ENCODE measurements at places on chromosomes 6 and 20.

DNA sequence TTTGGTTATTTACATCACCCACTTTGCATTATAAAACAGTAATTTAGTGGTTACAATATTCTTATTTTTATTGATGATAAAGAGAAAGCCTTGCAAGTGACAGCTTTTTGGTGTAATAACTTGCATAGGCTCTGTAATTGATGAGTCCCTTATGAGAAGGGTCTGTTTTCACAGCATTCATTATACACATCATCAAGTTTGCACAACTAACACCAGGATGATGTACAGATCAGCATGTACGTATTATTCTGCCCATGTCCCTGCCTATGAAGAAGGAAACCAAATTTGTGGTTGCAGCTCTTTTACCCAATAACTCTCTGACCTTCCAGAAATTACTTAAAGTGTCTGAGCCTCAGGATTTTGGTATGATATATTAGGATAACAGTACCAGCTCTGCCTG, 59.2 kb downstream of the CLVS2 start:
- DNase-seq, result no peak

DNA sequence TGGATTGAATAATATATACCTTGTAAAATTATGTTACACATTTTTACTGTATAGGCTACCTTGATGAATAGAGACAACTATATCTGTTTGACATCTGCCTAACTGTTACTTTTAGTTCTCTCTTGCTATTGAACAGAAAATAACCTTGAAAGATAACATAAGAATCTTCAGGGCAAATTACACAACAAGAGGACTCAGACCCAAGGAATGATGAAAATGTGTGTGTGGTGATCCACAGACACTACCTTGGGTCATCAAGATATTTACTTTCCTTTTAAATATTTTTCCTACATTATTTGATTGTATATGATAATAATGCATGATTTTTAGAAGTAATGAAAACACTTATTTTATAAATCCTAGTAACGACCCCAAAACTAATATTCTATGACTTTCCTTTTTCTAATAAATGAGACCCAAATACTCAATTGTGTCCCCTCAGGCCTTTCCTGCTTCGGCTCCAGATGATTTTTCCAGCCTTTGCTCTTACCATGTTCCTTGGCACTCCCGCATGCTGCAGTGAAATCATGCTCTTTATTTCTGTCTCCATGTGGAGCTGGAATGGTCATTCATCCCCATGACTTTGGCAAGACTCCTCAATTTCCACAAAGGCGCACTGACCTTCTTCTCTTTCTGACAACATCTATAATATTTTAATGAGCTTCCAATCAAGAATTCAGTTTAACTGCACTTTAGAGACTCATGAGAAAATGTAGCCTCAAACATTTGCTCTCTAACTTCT, 187.6 kb downstream of the EPM2A start:
- no peak for DNase-seq

DNA sequence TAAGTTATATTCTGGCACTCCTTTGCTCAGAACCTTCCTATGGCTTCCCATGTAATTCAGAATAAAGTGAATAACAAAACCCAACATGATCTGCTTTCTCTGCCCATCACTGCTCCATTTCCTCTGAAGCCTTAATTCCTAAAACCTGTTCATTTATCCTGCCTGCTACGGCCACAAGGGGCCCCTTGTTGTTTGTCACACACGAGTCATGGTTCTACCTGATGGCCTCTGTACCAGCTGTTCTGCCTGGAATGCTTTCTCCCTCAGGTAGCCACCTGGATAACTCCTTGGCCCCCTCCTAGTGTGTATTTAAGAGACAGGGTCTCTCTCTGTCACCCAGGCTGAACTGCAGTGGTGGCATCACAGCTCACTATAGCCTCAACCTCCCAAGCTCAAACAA, 26.8 kb downstream of the ERGIC3 start:
- DNase-seq, result no peak

DNA sequence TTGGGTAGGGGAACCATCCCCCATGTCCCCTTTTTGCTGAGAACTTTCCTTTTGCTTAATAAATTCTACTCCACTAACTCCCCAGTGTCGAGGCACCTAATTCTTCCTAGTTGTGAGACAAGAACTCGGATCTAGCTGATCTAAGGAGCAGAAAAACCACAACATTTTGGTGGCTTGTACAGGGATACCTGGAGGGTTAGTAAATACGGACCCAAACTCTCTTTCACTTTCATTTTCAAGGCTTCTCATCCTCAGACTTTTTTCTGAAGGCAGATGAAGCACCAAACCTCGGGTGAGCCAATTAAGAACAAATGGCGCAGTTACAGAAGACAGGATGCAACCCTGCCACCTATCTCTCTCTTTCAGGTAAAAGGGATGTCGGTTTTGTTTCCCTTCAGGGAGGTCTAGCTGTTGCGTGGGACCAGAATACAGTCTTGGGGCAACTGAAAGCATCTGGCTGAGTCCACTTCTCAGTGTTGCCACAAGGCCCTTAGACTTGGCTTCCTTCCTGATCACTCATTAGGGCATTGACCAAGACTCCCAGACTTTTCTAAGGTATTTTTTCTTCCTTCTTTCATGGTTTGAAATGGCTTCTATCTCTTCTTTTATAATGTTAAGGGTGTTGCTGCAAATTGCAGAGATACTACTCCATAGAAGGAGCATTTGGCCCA, 11.1 kb upstream of the HTR1B start:
- no peak for DNase-seq

DNA sequence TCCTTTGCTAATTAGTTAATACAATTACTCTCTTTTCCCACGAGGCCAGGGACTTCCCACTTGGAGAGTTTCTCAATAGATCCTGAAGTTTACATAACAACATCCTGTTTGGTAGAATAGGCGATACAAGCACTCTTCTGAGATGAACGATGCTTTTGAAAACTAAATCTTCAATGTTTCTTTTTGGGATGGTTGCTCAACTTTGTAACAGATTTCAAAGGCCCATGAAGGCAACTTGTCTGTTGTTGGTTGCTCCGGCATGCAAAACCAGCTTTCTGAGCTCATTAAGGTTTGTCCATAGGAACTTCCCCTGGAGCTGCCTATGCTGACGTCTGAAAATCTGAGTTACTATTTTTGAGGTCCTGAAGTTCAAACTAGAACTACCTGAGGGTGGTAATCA, 25.9 kb upstream of the ROS1 start:
- DNase-seq, result no peak

GRCh38 chr6:117449549-117450439, 24.1 kb upstream of the ROS1 start:
- DNase-seq, result peak; percentile 19

DNA sequence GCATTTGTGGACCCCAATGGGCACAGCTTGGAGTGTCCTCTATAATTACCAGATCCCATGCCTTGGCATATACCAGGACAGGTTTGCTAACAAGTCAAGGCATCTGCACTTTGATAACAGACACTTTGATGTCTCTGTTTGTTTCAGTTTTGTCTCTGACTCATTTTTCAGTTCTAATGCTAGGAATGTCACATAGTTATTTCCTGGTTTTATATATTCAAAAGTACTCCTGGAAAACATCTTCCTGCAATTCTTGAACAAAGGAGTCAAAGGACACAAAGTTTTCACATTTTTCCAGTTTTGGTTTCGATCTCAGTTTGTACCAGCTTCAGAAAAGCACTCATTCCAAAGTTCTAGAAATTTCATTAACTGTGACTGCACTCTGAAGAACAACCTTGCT, 188.1 kb downstream of the FOXC1 start:
- DNase-seq, result no peak

DNA sequence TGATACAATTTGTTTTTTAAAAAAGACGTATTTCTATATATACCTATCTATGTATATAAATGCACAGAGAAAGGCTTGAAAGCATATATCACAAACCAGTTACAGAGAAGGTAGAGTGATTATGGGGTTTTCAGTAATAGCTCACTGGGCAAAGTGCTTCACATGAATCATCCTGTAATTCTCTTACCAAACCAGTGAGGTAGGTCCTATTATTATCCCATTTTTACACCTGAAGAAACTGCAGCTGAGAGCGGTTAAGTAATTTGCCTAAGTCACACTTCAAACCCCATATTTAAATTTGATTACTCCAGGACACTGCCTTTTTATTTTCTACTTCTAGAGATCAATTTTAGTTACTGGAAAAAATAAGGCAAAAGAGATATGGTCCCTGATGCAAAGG, 4.4 kb downstream of the GSS start:
- no peak for DNase-seq

GRCh38 chr20:1332749-1333300, 3.9 kb upstream of the SDCBP2 start:
- no peak for DNase-seq

GRCh38 chr20:45629496-45630100, at the start of gene WFDC10A:
Gene WFDC10A, plus strand, starts transcription at chr20:45629739. Its CDS starts 75 bp downstream, at chr20:45629814.
- no peak for DNase-seq

- no peak for DNase-seq
These were observed 126.2 kb downstream of the IMPG1 start for GRCh38 chr6:75946146-75946831.

DNA sequence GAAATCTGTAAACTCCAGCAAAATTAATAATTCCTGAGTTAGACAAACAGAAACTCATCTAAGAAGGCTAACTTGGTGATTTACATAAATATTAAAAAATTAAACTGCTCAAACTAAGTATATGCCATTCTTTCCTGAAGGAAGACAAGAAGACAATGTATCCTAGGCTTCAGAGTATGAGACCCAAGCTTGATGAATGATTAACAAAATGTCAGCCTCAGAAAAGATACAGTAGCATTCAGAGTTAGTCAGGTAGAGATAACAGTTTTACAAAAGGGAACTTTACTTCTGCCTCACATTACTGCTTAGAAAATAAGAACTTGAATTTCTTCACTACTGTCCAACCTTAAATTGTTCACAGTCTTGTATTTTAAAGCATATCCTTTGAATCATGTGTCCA, 12.0 kb downstream of the CSNK2A1 start:
- DNase-seq, result no peak

DNA sequence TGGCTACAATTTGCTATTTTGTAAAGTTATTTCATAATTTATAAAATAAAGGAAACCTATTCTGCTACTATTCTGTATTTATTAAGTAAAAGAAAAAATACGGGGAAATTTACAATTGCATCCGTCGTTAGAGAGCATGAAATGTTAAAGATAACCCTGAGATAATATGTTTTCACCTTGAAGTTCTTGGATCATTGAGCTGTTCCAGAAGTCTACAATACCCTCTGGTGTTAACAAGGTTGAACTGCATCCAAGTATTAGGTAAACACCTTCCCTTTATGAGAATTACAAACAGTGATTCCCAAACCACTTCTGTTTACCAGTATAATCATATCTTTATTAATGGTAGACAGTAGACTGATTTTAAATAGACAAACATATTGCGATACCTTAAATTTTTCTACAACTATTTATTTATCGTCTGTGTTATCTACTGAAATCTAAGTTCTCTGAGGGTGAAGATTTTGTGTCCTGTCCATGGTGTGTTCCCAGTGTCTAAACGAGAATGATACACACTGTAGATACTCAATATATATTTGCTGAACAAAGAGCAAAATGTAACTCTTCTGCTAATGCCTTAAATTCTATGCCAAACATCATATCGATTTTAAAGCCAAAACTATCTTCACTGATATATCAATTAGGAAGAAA, 28.2 kb downstream of the TBC1D32 start:
- no peak for DNase-seq

GRCh38 chr20:6142348-6142993, 19.6 kb upstream of the FERMT1 start:
- DNase-seq, result peak; percentile 14

DNA sequence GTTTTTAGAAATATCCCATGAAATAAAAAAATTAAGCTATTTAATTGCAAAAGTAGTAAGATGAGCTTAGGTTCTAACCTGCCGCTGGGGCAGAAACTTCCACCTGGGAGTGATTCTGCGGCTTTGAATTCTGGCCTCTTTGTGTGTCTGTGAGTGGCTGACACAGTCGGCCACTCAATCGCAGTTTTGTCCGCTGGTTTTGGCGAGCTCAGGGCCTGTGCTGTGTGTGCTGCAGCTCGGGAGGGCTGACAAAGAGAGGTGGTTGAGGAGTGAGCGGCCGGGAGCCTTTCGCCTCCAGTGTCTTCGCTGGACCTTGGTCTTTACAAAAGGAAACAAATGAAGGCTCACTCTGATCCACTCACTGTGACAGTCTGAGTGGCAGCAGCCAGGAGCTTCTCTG, 128.4 kb downstream of the TIAM2 start:
- DNase-seq, result no peak

DNA sequence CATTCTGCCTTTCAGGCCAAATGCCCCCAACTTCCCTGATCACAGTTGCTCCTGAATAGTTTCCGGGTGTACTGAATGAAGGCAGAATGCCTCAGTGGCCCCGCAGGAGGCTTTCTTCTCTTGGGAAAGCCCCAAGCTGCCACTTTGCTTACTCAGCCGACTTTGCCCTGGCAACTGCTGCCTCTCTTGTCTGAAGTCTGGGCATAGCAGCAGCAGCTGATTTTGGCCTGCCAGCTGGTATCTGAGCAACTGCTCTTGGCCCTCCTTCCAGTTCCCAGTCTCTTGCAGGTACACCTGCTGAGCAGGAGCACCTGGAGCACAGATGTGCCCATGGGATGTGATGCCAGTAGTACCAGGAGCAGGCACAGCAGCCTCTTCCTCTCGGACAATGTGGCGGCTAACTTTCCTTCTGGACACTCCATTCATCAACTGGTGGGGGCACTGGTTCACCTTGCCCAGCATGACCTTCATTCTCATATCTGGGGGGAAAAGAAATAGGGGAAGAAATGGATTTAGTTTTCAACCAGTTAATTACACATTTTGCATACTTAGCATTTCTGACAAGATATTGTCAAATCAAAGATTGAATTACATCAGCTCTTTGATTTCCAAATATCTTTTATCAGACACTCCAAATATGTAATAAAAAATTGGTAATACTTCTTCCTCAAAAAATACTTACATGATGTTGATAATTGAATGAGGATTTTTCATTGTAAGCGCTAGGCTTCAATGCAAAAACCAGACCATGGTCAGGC, 468.2 kb downstream of the PKHD1 start:
- no peak for DNase-seq

GRCh38 chr6:93417421-93418013, 1.8 kb downstream of the EPHA7 start:
- DNase-seq, result no peak

DNA sequence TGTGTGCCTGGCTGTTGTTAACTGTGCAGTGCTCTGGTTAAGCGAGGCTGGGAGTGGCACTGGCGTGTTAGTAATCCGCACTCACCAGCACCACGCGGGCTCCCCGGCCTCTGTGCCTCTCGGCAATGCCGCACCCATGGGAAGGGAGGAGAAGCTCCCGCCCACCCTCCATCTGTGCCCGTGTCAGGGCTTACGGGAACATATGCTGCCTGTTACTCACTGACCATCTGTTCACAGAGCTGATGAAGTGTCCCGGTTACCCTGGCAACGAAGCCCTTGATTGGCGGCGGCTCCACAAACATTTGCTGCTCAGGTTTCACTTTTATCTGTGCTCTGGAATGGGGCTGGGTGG, 114.7 kb downstream of the PSMB1 start:
- no peak for DNase-seq

DNA sequence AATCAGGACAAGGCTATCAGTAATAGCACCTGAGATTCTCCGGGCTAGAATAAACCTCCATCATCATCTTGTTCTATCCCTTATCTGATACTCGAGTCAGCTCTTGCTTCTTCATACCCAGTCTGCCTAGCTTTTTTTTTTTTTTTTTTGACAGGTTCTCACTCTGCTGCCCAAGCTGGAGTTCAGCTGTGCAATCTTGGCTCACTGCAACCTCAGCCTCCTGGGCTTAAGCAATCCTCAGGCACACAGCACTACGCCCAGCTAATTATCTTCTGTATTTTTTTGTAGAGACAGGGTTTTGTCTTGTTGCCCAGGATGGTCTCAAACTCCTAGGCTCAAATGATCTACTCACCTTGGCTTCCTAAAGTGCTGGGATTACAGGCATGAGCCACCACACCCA, 19.5 kb downstream of the SRSF6 start:
- no peak for DNase-seq

Measured in stimulated activated CD8-positive, alpha-beta memory T cell treated with anti-CD3 and anti-CD28 coated beads, Interleukin-4, amount 100 ng/mL, for 1 hour (primary cell).